ENCODE measurements at places on chromosomes 2 and 18.

- DNase-seq = no peak
These were observed 879.9 kb upstream of the CDH2 start for GRCh38 chr18:29056800-29057199.

- no peak for DNase-seq
These were observed 17.5 kb upstream of the DOK6 start for GRCh38 chr18:69383186-69383585.

DNA sequence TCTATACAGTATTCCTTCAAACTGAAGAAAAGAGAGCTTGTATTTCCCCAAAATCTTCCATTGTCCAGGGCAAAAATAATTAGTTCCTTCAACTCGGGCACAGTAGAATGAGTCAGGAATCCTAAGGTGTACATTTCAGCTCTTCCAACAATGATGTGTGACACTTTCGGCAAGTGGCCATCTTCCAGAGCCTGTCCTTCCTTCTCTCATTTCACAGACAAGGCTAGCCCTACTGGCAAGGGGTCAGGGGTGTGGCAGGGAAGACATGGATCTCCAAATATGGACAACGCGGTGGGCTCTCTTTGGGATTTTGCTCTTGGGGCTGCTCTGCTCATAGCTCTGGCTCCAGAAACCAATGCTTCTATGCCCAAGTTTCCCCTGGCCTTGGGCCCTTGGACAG, 6.0 kb downstream of the B4GALT6 start:
- no peak for DNase-seq

DNA sequence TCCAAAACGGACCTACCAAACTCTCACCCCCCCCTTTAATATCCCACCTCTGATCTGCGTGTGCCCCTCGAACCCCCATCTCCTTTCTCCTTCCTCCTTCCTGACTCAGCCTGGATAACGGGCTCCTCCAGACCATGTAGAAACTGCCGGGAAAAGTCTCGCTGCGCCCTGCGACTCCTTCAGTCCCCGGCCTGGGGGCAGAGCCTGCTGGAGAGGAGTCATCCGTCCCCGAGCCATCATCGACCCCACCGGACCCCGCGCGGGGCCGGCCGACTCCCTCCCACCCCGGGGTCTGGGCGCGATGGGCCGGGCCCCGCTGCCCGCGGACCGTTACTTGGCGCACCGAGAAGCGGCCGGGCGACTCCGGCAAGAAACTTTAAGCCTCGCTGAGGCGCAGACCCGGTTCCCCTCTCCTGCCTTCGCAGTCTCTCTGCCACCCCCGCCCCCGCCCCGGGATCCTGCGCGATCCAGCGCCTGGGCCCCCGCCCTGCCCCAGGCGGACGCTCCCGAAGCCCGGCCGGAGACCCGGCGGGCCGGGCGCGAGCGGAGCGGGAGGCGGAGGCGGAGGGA, 3.4 kb downstream of the ZEB2 start:
- DNase-seq = no peak

DNA sequence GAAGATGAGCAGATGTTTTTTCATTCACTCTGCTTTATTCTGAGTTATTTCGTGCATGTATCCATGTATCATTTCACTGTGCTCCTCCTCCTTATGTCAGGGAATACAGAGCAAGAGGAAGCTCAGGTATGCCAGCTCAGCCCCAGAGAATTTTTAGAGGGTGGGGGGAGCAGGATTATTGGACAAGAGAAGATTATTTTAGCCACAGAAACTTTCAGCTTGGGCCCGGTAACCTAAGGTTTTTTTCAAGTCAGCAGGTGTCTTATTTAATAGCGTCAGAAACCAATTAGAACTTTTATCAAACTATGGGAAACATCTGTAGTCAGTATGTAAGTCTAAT, 232.9 kb upstream of the SIX3 start:
- no peak for DNase-seq

DNA sequence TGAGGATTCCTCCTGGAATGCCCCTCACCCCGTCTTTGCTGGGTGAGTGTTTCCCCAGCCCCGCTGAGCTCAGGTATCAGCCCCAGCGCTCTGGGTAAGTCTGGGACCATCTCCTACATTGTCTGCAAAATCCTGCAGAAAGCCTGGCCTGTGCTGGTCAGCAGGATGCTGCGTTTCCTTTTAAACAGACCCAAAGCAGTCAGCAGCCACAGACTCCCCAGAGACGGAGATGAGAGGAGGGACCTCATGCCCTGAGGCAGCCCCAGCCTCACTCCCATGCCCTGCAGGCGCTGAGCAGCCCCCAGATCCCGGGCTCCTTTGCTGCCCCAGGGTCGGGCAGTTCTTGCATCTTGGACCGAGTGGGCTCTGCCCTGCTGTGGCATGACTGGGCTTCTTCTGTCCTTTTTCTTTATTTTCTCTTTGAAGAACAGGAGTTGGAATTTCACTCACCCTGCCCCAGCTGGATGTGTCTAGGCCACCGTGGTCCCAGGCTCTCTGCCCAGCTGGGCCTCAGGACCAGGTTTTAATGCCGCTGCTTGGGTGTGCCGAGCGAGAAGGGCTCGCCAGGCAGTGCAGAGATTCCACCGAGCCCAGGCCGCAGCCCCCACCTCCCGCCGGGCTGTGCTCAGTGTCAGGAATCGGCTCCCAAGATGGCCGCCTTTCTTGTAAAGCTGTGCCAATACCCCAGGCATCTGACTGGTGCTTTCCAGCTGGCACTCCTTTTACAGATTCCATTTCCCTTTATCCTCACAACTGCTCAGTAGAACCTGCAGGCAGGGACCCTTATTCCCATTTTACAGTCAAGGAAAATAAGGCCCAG, 43.6 kb downstream of the ODC1 start:
- no peak for DNase-seq

DNA sequence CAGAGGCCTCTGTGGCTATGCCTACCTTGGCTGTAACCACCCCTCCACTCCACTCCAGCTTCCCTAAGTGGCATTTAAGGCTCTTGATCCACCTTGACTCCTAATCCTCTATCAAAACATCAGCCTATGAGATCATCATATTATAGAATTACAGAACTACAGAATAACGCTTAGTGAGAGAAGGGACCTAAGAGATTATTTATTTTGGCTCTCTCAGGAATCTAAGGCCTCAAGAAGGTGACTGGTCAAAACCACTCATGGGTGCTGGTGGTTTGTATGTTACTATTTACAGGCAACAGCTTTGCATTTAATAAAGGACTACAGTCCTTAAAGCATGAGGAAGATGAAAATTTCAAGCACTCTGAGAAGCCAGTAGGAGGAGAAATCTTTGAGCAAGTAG, 118.8 kb downstream of the FSHR start:
- no peak for DNase-seq

- no peak for DNase-seq
These were observed 149.7 kb downstream of the GLI2 start for GRCh38 chr2:120885321-120885720.

- DNase-seq = no peak
These were observed 141.2 kb downstream of the LRATD1 start for GRCh38 chr2:14773696-14774095.

DNA sequence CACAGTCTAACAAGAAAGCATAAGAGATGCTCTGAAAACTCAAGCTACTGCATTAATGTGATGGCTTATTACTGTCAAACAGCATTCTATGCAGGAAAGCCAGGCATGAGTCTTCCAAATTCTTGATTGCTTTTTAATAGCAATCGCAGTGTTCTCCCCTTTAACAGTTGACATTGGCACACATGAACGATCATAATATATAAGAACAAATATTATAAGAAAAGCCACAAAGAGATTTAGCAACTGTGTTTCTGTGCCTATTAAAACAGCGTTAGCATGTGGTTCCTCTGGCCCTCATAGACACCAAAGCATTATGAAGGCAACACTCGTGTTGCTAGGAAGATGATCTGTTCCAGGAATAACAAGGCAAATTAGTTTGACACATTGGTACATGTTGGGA, 245.0 kb downstream of the ACKR3 start:
- no peak for DNase-seq

GRCh38 chr2:62354771-62355561, 151.0 kb downstream of the TMEM17 start:
- DNase-seq = no peak

DNA sequence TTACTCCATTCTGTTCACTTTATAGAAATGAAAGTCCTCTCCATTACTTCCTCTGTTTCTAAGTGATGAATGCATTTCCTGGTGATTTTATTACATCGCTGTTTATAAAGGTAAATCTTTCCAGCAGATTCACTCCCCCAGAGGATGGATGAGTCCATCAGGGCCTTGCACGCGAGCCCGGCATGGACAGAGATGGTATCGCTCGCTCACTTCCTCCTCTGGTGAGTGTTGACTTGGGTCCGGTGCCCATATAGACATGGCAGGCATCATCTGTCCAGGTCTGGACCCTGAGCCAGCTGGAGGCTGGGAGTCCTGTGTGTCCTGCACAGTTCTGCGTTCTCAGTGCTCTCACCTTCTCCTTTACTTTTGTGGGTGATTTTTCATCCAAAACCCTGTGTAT, 733.6 kb upstream of the SALL3 start:
- DNase-seq = no peak

DNA sequence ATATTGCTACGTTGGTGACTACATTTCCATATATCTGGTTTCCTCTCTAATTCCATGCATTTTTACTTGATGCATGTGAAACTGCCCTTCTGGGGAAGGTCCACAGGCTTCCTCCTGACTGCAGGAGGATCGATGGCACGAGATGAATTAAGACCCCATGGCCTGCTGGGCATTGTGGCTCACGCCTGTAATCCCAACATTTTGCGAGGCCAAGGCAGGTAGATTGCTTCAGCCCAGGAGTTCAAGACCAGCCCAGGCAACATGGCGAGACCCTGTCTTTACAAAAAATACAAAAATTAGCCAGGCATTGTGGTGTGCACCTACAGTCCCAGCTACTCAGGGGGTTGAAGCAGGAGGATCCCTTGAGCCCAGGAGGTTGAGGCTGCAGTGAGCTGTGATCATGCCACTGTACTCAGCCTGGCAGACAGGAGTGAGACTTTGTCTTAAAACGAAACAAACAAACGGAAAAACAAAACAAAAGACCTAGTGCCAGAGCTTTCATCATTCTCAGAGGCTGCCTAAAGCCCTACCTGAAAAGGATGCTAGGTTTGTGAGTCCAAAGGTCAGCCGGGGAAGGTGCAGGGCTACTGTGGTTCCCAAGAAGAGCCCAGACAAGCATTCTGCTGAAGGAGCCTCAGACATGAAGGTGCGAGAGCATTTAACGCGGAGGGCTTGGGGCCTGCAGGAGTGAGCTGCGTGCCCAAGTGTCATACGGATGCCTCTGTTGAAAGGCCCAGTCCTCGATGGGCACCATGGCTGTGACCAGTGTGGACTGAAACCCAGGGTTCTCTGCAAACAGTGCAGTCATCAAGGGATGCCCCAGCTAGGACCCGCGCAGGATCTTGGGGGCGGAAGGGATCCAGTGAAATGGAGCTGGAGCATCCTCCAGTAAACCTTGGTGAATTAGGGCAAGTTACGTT, 21.6 kb downstream of the GPR55 start:
- no peak for DNase-seq

DNA sequence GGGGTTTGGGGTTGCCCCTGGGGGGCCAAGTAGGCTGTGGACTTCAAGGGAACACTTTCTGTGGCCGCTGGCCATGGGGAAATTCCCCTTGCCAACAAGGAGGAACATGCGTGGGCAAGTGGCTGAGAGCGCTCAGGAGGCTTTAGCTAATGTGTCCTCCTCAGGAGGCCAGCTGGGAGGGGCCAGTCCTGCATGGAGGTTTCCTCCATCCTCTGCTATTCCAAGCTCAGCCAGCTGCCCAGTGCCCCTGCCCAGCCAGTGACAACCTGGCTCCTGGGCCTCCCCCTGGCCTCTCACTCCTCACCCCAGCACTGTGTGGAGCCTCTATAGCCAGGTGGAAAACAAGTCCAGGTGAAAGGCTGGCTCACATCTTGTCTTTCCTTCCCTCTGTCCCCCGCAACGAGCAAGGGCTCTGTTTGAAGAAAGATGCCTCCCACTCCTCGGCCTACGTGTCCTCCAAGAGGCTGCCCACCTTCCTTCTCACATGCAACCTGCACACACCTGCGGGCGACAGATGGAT, 64.4 kb upstream of the DAPL1 start:
- DNase-seq = no peak

DNA sequence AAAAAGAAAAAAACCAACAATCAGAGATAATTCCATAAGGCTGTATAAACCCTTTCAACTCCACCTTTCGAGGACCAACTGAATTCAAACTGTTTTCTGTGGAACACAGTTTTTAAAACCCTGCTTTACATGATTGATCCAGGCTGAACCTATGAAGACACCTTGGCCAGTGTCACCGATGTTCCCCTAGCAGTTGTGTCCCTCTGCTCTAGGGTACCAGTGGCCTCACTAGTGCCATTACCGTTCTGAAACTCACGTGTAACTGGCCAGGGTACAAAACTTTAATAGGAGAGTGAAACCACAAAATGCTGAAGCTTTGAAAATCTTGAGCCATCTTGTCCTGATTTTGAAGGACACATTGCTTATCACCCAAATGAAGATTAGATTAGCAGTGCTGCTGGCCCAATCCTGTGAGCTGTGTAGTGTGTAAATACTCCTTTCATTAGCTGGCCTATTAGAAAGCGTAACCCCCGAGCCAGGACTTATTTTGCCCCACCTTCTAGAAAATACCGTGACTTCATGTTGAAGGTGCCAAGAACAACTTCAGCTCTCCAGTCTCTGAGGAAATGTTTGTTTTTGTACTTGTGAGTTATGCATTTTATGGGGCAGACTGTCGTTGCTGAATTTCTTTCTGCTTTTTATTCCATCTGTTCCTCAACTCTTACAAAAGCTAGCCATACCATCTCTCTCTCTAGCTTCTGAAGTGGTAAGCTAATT, 147.8 kb upstream of the MAP3K20 start:
- no peak for DNase-seq

DNA sequence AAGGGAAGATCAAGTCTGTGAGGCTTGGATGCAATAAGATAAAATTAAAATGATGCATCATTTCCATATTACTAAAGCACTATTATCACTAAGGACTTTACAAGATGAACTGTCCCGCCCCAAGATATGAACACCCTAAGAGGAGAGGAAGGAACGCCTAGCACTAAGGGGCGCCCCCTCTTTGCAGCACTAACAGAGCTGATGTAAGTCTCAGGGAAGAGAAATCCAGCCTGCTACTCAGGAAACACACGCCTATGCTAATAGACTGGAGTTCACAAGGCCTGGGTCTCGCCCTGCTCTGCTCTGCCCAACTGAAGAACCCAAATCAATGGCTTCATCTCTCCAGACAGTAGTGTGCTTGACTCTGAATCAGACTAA, 6.1 kb downstream of the INO80C start:
- DNase-seq = no peak

DNA sequence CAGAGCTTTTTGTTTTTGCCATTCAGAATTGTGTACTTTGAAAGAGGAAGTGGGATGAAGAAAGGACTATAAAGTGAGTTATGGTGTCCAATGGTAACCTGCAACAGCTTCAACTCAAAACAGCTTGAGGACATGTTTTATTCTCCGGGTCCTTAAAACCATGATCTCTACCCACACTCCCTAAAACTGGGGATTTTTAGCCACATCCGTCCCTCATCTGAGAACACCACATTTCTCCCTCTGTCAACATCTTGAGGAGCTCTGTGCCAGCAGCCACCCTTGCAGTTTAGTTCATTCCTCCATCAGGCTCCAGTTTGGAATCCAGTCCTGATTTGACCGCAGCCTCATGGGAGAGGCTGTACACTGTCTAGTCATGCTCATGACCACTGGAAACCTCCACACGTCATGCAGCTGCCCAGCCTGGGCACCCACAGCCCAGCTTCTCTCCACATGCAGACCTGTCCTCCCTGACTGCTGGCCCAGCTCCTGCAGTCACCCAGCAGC, 62.6 kb downstream of the C18orf63 start:
- no peak for DNase-seq

All from NCI-H1092 (cell line).